ENCODE measurements at places on chromosomes 7 and 10.

GRCh38 chr10:104293011-104293410 lies 24.0 kb downstream of the GSTO2 start:
- DNase-seq: peak; percentile 50

- DNase-seq: no peak
These were observed 269.7 kb upstream of the HABP2 start for GRCh38 chr10:113283189-113283588.

- DNase-seq: no peak
These were observed 167.7 kb upstream of the TNRC18 start for GRCh38 chr7:5591278-5591874.

GRCh38 chr7:95421000-95421846 lies 13.6 kb downstream of the PON2 start:
- no peak for DNase-seq

DNA sequence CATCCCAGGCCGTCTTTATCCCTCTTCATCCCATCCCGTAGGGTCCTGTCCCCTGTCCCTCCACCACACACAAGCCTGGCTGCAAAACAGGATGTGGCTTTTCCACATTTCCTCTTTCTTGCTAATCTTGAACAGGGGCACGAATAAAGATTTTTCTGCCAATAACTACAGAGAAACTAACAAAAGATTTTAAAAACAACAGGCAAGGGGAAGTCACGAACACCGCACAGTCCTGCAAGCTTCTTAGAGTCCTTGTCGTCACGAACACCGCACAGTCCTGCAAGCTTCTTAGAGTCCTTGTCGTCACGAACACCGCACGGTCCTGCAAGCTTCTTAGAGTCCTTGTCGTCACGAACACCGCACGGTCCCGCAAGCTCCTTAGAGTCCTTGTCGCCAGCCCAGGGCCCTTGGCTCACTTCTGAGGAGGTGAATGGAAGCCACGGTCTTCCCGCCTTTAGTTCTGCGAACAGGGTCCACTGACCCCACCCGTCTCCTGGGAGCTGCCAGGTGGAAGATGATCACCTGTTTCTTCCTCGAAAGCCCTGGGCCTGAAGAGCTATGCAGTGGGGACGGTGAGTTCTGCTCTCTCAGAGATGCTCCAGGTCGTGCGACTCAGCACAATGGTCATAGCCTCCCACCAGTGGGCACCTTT lies 10.3 kb upstream of the INSIG1 start:
- no peak for DNase-seq

DNA sequence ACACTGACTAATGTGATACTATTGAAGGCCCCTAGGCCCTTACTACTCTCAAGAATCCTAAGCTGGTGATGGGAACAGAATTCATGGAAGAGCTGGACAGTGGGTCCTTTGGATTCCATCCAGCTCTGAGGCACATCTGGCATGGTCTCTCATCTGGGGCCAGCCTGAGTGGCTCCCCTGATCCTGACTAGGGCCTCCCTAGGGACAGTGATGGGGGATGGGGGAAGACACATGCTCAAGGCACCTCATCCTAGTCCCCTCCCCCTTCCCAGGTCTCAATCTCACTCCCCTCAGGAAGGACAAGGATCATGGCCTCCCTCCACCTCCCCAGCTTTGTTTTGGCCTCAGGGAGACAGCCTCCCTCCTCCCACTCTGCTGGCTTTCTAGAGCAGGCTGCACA lies 1.8 kb downstream of the KCNIP2 start:
- no peak for DNase-seq

DNA sequence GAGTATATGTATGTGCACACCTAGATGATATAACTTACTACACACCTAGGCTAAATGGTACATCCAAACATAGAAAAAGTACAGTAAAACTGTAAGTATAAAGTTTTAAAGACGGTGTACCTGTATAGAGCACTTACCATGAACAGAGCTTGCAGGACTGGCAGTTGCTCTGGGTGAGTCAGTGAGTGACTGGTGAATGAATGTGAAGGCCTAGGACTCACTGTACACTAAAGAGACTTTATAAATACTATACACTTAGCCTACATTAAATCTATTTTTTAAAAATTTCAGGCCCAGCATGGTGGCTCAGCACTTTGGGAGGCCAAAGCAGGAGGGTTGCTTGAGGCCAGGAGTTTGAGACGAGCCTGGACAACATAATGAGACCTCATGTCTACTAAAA lies 195.3 kb downstream of the FZD1 start:
- DNase-seq: no peak

GRCh38 chr7:138834583-138834982 lies 36.6 kb upstream of the ATP6V0A4 start:
- DNase-seq: no peak

DNA sequence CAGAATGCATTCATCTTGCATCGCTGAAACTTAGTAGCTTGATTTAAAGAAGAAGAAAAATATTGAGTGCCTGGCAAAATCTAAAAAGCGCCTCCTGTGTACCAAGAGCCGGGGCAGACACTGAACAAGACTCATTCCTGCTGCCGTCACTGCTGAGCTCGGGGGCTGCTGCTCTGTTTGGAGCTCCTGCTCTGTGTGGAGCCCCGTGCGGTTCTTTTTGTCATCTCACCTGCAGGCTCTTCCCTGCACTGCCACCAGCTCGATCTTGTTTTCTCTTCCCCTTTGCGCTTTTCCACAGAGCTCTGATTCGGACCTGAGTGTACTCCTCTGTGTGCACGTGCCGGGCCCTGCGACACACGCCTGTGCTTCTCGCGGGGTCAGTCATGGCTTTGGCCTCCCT lies 462.1 kb upstream of the DPP6 start:
- no peak for DNase-seq

DNA sequence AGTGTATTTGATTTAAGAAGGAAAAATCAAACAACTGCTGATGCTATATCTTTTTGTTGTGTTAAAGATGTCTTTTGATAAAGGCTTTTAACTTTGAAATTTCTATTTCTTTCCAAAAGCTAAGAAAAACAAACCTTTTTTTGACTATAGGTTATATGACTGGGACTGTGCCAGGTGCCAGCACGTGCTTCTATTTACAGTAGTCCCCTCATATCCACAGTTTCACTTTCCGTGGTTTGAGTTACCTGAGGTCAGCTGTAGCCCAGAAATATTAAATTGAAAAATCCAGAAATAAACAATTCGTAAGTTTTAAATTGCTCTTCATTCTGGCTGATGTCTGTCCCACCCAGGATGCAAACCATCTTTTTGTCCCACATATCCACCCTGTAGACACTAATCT lies 104.3 kb downstream of the BBS9 start:
- no peak for DNase-seq

- DNase-seq: no peak
These were observed 61.3 kb upstream of the DNAAF5 start for GRCh38 chr7:664997-665735.

- DNase-seq: no peak
These were observed 156.7 kb downstream of the PLXNA4 start for GRCh38 chr7:132419542-132419941.

GRCh38 chr10:32077896-32078485 lies 21.8 kb upstream of the KIF5B start:
- DNase-seq: peak; percentile 78

DNA sequence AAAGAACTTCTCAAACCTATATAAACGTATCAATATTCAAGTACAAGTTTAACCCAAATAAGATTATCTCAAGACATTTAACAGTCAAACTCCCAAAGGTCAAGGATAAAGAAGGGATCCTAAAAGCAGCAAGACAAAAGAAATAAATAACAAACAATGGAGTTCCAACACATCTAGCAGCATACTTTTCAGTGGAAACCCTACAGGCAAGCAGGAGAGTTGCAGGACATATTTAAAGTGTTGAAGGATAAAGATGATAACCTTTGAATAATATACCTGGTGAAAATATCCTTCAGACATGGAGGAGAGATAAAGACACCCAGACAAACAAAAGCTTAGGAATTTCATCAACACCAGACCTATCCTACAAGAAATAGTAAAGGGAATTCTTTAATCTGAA lies 82.8 kb downstream of the TES start:
- no peak for DNase-seq

All from RWPE1 (cell line).